Effector memory CD8-positive, alpha-beta T cell (primary cell): ENCODE measurements at places on chromosomes 12 and 14.

DNA sequence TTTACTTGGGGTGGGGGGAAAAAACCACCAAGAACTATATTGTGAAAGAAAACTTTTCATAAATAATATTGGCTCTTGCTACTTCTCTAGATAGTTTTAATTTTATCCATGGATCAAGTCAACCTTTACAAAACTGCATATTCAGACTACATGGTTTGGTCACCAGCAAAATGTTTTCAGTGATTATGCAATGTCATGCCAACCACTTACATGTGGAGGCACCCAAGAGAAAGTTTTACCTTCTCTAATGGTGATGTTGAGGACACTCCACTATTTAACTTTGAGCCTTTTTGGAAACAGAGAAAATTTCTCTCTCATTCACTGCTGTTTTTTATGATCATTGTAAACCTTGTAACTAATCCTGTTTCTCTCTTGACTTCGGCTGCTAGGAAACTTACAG, 21.6 kb downstream of the PLCZ1 start:
- no peak for DNase-seq

- no peak for DNase-seq
These were observed 190.9 kb downstream of the ETV6 start for GRCh38 chr12:11840366-11840765.

DNA sequence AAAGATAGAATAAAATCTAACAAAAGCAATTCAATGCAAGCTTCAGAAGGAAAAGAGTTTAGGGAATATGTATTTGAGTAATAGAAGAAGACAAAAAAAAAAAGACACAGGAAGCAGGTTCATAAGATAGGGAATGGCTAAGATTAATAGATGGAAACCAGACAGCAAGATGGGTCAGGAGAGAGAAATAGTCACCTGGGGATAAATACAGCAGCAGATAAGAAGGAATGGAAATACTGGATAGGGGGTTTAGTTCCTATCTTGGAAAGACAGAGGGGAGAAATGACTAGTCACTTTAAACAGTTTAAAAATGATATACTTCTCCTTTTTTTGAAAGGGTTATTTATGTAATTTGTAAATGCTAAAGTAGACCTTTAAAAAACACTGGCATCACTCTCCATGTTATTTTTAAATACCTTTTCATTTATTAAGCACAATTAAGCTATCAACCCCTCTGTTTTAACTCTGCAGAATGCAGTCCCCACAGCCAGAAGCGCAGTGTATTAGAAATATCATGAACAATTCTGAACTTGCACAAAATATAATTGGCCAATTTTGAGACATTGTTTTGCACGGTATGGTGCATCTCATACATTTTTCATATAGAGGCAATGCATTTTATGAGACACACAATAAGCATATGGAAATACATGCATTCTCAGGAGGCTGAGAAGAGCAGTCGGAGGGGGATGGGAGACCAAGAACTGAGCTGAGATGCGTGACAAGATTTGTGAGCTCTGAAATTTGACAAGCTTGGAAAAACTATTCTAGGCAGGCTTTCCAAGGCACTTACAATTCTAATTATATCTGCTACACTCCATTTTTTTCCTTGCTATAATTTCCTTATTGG, 303.4 kb upstream of the PRICKLE1 start:
- DNase-seq, result no peak

DNA sequence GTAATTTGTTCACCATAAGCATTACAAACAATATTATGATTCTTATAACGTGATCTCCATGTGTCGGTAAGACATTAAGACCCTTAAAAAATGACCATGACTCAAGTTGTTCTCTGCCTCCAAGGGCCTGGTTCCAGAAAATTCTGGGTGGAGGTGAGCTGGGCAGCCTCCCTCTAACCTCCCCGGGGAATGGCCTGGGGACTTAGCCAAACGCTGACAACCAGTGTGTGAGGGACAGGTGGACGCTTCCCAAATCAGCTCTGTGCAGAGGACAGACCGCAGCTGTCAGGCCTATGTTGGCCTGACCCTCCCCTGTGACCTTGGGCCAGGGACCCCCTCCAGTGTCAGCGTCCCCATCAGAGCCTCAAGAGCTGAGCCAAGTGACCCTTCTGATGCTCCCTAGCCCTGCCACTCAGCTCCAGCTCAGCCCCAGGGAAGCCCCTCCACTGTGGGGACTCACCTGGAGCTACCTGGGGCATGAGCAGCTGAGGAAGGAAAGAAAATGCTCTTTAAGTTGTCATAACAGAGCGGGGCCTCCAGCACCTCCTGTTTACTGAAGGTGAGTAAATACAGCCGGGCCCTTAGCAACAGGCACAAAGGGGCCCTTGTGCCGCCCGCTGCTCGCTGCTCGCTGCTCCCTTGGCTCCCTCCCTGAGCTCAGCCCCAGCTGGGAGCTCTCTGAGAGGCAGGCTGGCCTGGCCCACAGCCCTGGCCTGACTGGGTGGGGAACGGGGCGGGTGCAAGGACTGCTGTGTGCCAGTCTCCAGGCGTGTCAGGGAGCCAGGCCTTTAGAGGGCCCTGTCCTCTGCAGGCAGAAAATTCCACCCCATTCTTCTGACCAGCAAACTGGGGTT, 116.6 kb downstream of the CALM1 start:
- no peak for DNase-seq

DNA sequence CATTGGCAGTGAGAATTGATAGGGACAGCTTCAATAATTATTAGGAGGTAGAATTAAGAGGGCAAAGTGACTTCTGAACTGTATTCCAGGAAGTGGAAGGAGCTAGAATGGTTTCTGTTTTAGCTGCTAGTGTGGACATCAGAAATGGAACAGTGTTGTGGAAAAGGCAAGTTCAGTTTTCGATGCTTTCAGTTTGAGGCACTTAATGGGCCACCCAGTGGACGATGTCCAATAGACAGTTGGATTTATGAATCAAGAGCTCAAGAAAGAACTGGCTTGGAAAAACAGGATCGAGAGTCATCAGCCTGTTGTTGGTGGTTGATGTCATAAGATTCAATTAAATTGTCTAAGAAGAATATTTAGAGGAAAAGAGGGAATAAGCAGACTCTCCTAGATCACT, 136.3 kb downstream of the DYRK2 start:
- no peak for DNase-seq

DNA sequence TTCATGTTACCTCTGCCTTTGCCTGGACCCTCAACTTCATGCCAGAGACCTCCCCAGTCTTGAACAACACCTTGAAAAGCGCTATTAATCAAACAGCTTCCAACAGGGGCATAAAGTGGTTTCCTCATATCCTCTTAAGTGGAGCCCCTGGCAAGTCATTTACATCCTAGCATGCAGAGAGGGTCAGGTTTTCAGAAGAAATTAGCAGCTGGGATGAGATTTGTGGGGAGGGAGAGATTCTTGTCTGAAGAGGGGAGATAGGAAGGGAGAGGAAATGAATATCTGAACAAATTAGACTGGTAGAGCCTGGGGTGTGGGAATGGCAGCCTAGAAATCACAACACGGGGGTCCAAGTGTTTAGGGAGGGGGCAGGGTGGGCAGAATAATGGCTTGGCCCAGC, 45.6 kb downstream of the CALM1 start:
- DNase-seq, result no peak

DNA sequence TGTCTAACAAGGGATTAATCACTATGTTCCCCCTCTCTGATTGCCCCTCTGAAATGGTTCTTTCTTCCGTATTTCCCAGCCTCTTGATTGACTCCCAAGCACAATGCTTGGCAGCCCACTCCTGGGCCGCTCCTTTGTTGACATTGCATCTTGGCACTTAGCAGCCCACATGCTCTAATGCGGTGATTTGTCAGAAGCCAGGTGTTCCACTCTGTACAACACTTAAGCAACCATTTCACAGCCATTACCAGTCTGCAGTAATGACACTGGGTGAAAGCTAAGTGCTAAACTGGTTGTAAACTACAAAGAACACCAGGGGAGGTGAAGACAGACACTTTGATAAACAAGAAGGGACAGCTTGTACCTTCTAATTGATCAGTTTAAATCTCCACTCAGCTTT, 353.5 kb downstream of the TMEM132D start:
- DNase-seq, result no peak

GRCh38 chr12:21438643-21439042, 1.2 kb downstream of the PYROXD1 start:
- no peak for DNase-seq

- DNase-seq, result no peak
These were observed 114.3 kb upstream of the PDZRN4 start for GRCh38 chr12:41073633-41074472.

DNA sequence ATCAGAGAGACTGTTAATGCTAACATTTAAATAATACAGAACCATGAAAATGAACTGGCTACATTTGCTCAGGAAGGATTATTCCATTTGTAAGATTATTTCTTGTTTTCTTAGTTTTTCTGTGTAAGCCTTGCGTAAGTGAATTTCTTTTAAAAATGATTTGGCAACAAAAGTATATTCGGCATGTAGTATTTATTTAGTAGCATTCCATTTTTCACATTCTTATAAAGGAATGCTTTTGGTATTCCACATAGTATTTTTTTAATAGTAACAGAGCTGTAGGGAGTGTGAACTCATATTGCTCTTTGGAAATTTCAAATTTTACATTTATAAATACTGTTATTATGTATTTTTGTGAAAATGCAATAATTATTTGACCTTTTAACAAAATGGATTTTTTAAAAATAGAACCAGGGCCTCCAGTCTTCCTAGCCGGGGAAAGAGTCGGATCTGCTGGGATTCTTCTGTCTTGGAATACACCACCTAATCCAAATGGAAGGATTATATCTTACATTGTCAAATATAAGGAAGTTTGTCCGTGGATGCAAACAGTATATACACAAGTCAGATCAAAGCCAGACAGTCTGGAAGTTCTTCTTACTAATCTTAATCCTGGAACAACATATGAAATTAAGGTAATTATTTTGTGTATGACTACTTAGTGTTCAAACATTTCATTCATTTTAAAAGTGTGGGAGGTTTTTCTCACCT, 1.2 kb downstream of the PTPRQ start:
- DNase-seq, result no peak

GRCh38 chr12:131824450-131824849, 3.7 kb upstream of the MMP17 start:
- no peak for DNase-seq

- DNase-seq, result no peak
These were observed 264.3 kb upstream of the FOXN3 start for GRCh38 chr14:89681086-89682018.

DNA sequence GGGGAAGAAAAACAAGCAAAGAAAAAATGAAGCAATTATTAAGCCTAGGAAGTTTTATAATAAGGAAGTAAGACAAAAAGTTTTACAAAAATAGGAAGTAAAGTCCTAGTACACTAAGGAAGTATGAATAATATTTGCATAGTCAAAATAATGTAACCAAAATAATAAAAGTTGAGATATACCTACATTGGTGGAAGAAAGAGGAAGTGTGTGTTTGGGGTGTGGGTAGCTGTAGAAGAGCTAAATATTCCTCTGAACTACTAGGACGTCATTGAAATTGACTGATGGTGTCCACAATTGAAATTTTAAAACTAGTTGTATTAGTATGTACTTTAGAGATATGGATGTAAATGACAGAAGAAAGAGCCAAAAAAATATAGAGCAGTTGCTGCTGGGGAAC, 228.4 kb upstream of the OTX2 start:
- DNase-seq, result no peak
